ENCODE measurements at places on chromosomes 1 and 21.
A peak's percentile ranks its signal among the peaks of the same experiment; 100 is the strongest.

DNA sequence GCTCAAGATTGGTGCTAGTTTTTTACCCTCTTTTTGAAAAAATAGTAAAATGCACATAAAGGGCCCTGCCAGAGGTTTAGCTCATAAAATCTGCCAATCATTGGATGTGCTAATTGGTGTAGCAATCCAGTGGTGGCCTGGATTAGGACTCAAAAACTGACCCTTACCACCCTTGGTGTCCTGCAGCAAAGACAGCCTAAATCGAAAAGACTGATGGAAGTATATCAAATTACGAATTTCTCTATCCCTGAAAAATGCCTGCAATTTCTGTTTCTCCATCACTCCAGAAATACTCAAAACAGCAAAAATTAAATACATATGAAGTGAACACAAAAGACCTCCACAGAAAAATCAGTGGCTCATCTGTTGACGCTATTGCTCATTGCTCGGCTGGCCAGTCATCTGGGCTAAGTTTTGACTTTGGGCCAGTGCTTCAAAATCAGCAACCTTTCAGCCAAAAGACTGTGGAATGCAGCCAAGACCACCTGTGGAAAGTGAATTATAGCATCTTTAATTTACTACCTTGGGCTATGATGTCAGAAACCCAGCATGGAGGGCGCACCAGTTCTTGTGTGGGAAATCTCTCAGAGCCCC, 30.0 kb downstream of the WLS start:
- no peak for DNase-seq

DNA sequence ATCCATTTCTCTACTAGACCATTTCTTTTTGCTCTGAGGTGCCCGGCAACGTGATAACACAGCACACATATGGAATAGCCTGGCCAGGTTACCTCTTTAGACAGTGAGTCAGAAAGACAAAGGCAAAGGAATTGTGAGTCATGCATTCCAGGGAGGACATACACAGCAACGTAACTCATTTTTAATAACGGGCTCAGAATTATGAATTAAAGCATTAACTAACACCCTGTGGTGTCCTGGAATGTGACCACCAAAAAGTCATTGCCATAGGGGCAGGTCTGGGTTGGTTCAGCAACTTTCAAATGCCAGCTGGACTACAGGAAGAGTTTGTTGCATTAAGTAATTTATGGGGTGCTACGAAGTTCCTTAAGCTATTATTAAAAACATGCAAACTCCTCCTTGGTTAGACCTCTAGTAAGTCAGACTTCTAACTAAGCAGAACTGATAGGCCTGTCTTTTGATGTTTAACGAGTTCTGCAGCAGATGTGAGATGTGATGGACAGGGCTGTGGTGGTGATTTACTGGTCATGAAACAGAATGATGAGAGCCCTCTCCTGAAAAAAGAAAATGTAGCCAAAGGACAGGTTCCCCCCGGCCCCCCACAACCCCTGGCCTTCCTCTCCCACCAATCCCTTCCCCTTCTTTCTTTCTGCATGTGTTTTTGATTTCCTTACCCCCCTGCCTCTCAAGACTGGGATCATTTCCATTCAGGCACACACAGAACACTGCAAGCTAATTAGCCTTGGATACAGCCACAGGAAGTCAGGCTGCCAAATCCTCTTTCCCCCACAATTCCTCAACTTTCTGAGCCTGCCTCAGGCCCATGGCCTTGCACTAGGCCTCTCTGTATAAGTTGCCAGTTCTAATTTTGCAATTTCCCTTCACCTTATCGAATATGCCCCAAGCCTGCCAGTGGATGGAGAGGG, 88.9 kb upstream of the HAO2 start:
- no peak for DNase-seq

DNA sequence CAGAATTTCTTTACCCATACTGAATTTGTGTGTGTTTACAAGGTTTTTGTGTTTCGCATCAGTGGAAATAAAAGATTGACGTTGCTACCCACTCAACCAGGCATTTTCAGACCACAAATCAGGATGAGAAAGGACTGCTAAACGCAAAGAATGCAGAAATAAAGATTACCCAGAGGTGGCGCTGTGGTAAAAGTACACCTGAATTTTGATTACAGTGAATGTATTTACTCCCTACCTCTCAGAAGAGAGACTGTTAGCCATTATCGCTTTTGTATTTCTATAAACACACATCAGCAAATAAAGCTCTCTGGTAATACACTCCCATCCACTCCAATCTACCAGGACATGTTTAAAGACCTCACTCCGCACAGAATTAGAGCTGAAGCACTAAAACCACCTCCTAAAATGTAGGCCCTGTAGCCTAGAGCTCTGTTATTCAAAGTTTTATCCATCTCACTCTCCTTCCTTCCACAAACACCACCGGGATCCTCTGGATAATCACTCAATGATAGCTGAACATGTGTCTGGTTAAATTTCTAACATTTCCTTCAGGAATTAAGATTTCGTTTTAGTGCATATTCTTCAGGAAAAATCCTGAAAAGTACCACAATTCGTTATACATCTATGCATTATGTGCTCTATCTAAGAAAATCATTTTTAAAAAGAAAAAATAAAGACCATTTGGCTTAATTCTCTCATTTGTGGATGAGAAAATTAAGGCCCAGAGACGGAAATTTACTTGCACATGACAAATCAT, 2.5 kb upstream of the LMO4 start:
- DNase-seq: no peak

- no peak for DNase-seq
Observed at GRCh38 chr1:241701483-241702295, 49.6 kb downstream of the WDR64 start.

DNA sequence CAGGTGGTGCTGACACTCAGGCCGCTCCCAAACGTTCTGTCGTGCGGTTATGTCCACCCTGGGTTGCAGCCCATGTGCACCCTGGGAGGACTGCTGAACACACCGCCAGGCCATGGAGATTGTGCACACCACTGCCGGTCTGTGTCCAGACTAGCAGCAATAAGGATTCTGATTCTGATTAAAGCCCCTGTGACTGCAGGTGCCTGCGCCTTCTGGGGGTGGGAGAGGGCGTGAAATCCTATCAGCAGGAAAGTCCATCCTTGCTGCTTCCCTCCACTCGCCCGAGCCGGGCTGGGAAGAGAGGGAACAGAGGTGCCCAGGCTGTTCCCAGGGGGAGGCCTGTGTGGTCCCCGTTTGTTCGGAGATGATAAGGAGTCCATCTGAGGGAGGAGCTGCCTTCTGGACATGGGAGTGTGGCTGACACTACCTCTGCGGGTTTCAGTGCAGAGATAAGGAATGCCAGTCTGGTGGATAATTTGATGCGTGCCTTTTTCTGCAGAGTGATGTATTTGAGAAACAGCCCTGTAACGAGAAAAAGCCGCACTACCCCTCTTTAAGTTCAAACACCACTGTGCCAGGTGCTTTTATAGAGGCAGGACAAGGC, 41.2 kb downstream of the BACE2 start:
- DNase-seq: no peak

- no peak for DNase-seq
Observed at GRCh38 chr1:89546082-89546889, 21.7 kb downstream of the LRRC8B start.

DNA sequence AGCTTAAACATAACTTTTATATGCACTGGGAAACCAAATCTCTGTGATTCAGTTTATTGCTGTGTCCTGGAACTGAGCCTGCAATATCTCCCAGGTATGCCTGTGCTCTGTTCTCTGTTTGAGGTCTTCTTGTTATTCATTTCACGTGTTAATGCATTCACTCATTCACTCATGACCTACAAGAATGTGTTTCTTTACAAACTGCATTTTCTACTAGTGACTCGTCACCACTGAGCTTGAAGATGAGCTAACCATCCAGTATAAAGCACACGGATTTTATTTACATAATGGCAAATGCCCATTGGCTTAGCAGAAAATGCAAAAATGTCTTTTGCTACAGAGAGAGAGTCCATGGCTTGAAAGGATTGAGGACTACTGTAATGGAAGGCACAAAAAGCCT, 75.0 kb upstream of the DUSP10 start:
- no peak for DNase-seq

GRCh38 chr1:6083801-6084446, 38.2 kb downstream of the KCNAB2 start:
- DNase-seq: no peak

DNA sequence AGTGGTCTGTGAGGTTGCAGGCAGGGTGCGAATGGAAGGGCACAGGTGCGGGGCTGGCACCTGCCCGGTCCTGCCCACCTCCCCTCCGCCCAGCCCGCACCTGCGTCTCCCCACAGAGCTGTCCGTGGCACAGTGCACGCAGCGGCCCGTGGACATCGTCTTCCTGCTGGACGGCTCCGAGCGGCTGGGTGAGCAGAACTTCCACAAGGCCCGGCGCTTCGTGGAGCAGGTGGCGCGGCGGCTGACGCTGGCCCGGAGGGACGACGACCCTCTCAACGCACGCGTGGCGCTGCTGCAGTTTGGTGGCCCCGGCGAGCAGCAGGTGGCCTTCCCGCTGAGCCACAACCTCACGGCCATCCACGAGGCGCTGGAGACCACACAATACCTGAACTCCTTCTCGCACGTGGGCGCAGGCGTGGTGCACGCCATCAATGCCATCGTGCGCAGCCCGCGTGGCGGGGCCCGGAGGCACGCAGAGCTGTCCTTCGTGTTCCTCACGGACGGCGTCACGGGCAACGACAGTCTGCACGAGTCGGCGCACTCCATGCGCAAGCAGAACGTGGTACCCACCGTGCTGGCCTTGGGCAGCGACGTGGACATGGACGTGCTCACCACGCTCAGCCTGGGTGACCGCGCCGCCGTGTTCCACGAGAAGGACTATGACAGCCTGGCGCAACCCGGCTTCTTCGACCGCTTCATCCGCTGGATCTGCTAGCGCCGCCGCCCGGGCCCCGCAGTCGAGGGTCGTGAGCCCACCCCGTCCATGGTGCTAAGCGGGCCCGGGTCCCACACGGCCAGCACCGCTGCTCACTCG, 23.3 kb downstream of the FTCD start:
- DNase-seq: no peak

DNA sequence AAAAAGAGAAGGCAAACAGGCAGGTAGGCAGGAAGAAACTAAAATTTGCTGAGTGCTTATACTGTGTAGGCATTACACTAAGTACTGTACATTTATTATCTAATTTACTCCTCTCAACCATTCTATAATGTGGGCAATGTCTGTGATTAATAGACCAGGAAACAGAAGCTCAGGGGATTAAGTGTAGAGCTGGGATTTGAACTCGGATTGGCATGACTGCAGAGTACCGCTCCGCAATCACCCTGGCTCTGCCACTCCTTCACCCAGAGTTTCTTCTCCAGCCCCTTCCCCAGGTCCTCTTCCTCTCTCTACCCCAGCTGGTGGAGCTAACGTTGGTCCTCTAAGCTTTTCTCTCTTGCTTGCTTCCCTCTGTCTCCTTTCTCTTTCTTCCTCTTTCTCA, 11.5 kb upstream of the S100A2 start:
- no peak for DNase-seq

DNA sequence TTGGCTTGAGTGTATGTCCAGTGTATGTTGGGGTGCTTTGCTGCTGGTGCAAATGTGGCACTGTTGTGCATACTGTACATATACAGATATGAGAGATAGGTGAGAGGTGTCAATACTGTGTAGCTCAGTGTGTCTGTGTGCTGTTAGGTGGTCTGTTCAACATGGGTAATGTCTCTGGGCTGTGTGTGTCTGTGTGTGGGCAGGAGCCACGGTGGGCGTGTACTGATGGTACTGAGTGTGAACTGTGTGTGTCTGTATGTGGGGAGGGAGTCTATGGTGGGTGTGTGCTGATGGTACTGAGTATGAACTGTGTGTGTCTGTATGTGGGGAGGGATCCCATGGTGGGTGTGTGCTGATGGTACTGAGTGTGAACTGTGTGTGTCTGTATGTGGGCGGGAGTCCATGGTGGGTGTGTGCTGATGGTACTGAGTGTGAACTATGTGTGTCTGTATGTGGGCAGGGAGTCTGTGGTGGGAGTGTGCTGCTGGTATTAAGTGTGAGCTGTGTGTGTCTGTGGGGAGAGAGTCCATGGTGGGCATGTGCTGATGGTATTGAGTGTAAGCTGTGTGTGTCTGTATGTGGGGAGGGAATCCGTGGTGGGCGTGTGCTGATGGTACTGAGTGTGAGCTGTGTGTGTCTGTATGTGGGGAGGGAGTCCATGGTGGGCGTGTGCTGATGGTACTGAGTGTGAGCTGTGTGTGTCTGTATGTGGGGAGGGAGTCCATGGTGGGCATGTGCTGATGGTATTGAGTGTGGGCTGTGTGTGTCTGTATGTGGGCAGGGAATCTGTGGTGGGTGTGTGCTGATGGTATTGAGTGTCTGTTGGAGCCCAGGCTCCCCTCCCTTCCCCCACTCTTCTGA, 32.2 kb upstream of the FOXO6 start:
- no peak for DNase-seq

DNA sequence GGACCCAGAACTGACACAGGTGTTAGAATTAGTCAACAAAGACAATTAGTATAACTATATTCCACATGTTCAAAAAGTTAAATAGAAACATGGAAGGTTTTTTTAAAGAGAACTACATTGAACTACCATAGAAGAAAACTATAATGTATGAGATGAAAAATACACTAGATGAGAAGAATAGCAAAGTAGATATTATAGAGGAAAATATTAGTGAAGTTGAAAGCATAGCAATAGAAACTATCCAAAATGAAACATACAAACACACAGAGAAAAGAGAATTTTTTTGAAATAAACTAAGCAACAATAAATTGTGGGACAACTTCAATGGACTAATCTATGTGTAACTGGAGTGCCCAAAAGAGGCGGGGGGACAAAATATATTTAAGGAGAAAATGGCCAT, 8.0 kb upstream of the HEATR1 start:
- DNase-seq: no peak

GRCh38 chr1:18580047-18580446, 50.6 kb upstream of the PAX7 start:
- DNase-seq: no peak

DNA sequence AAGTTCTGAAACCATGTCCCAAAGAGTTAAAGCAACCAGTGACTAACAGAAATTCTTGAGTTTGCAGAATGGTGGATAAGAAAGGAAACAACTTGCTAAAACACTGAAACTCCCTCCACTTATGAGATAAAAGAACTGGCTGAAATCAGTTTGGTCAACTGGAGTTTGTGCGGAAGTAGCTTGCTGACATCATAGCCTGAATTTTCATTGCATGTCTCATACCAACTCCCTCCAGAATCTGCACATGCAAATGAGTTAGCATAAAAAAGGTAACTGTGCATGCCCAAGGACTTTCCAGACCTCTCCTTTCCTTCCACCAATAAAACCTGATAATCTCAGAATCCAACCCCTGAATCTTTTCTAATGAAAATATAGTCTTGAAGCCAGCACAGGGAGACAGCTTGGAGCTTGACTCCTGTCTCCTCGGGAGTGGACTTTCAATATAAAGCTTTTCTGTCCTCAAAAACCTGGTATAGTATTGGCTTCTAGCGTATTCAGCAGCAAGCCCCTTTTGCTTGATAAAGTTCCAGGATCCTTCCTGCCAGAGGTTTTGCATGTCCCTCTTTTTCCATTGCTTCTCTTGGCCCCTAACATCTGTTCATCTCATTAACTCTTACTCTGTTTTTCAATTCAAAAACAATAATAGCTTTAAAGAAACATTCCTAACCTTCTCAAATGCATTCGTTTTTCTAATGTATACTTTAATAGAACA, 785.8 kb upstream of the ADGRL4 start:
- no peak for DNase-seq

- peak; percentile 80 for DNase-seq
Observed at GRCh38 chr1:26677306-26678115, 18.3 kb upstream of the ARID1A start.

All from tibial nerve (tissue), 4 donors.